Dermis microvascular lymphatic vessel endothelial cell (primary cell): ENCODE measurements at places on chromosomes 2 and 18. TPM values are rescaled to one million over a fixed set of nuclear protein-coding genes. Genes with fewer than 3 reads are reported as not detected.
A peak's percentile ranks its signal among the peaks of the same experiment; 100 is the strongest.

DNA sequence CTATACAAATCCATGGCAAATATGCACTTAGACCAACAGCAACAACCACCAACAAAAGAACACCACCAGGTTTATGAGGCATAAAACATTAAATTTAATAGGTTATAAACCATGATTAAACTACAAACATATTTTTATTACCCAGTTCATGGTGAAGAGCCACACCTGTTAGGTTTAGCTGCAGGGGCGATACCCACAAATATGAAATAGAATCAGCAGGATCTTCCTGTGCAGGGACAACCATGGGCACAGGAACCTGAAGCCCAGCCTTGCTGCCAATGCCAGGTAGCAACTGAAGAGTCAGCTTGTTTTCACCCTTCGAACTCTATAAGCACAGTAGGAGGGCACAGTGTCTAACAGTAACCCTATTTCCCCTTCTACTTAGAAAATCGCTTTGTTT is 675.0 kb downstream of the SATB2 start:
- DNase-seq: no peak

GRCh38 chr2:237060534-237061312 is 25.0 kb upstream of the COPS8 start:
- peak; percentile 67 for DNase-seq

DNA sequence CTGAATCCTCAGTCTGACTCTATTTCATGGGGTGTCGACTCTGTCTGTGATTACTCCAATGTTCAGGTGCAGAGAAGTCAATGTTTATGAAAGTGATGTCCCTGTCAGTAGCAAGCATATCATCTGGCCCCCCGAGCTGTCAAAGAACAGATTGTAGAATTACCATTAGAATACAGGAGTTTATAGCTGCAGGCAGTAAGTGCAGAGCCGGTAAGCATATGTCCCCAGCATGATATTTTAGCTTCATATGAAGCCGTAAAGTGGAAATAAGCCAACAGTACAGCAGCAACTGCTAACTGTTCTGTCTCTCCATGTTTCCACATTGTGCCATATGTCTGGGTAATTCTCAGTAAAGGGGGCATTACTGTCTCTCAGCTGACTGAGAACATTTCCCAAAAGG is 541.8 kb downstream of the SOX11 start:
- no peak for DNase-seq

GRCh38 chr2:174485788-174486562 is 854 bp downstream of the GPR155 start:
- peak; percentile 18 for DNase-seq

TRIM43 gene
- total RNA-seq: not detected in 2 replicates

GRCh38 chr2:157337978-157338377 is 12.4 kb upstream of the ERMN start:
- DNase-seq: no peak

GALNT13 gene
- 0.13 and 0.25 TPM in 2 replicates for total RNA-seq

ALPG gene
- not detected in 2 replicates for total RNA-seq

NTSR2 gene
- total RNA-seq: not detected in 2 replicates

DNA sequence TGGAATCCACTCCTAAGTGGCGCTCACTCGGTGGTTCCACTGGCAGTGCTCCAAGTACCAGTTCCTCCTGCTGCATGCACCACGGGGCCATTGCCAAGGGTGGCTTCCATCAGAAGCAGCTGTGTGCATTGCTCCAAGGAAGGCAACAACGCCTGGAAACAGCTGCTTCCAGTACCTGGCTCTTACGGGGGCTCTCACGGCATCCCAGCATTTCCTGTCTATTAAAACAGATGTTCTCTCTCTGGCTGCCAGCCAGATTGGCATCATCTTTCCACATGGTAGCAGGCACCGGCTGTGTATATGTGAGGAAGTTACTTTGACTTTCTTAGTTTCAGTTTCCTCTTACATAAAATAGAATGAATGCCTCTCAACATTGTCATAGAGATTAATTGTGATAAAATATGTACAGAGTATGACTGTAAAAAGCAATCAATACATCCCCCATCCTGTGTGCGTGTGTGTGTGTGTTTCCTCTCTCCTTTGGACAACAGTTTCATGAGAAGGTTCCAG is 84.9 kb downstream of the CMPK2 start:
- peak; percentile 75 for DNase-seq

MALL gene
- 26.8 and 64.3 TPM in 2 replicates for total RNA-seq
